ENCODE measurements at places on chromosomes 16 and 17. TPM values are rescaled to one million over a fixed set of nuclear protein-coding genes. Genes with fewer than 3 reads are reported as not detected.
A peak's percentile ranks its signal among the peaks of the same experiment; 100 is the strongest.

GRCh38 chr16:78244131-78244895 lies 144.9 kb downstream of the WWOX start:
- DNase-seq = no peak

DNA sequence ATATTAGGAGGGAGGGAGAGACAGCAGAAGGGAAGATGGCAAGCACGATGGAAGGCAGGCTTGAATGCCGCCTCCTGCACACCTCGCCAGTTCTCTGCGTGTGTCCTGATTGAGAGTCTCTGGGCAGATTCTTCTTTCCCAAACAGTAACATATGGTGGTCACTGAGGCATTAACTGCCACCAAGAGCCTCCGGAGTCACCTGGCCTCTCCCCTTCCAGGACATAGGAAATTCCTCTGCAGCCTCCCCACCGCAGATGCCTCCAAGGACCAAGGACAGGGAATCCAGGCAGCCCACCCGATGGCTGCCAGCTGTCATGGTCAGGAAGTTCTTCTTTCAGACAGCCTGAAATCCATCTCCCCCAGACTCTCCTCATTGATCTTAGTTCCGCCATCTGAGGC lies 149.3 kb downstream of the ENGASE start:
- DNase-seq = no peak

GRCh38 chr17:29747660-29748059 lies 124.9 kb upstream of the CORO6 start:
- DNase-seq = no peak

GRCh38 chr17:2312736-2313135 lies 9.0 kb downstream of the SRR start:
- no peak for DNase-seq

DNA sequence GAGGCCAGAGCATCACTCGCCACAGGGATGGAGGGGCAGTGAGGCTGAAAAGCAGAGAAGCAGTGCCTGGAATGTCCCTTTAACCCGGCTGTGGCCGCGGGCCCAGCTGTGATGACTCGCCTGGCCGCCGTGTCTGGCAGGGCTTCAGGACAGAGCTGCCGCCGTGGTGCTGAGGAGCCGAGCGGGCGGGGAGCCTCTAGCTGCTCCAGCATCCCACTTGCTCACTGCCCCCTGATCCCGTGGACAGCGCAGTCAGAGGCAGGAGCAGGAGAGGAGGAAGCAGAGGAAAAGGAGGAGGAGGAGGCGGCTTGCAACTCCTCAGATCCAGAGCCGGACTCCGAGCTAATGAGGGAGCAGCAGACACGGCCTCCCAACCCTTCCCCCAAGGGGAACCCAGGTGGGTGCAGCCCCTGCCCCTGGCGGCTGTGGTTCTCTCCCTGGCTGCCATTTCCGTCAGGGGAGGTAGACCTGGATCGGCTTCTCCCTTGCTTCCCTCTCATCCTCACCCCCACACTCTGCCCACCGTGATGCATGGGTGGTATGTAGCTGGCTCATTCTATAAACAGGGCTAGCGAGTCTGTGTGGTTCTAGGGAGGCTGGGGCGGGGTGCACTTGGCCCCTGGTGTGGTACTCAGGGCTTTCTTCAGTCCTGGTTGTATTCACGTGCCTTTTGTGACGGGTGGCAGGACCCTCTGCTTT lies 165.7 kb downstream of the CMIP start:
- no peak for DNase-seq

DNA sequence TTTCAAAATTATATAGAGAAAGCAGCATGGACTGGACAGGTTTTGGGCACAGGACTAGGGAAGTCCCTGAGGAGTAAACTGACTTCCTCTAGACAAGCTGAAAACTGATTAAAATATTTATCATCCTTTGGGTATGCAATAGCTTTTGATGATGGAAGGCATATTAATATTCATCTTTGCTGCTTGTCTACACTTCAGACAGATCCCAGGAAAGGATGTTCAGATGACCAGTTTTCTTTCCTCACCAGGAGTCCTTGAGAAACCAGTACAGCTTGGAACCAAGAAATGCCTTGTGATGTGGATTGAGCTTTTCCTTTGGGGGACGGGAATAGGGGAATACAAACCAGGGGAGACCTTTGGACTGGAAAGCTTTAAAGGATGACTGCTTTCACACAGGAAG lies 195.5 kb downstream of the FTO start:
- DNase-seq = no peak

GRCh38 chr17:31750578-31750977 lies 108.5 kb downstream of the COPRS start:
- DNase-seq = no peak

DNA sequence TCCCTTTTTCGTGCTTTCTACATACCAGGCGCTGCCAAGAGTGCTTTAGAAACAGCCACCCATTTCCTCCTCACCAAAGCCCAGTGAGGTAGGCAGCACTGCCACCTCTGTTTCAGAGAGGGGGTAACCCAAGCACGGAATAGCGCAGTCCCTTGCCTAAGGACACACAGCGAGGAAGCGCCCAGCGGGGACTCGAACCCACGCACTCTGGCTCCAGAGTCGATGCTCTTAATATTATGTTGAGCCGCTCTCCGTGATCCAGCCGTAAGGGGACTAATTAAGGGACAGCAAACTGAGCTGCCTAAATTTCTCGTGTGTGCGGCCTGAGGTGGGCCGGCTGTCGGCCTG lies 497 bp downstream of the CES1 start:
- no peak for DNase-seq

GRCh38 chr17:28267720-28268609 lies 51.0 kb upstream of the TMEM97 start:
- DNase-seq = no peak

DNA sequence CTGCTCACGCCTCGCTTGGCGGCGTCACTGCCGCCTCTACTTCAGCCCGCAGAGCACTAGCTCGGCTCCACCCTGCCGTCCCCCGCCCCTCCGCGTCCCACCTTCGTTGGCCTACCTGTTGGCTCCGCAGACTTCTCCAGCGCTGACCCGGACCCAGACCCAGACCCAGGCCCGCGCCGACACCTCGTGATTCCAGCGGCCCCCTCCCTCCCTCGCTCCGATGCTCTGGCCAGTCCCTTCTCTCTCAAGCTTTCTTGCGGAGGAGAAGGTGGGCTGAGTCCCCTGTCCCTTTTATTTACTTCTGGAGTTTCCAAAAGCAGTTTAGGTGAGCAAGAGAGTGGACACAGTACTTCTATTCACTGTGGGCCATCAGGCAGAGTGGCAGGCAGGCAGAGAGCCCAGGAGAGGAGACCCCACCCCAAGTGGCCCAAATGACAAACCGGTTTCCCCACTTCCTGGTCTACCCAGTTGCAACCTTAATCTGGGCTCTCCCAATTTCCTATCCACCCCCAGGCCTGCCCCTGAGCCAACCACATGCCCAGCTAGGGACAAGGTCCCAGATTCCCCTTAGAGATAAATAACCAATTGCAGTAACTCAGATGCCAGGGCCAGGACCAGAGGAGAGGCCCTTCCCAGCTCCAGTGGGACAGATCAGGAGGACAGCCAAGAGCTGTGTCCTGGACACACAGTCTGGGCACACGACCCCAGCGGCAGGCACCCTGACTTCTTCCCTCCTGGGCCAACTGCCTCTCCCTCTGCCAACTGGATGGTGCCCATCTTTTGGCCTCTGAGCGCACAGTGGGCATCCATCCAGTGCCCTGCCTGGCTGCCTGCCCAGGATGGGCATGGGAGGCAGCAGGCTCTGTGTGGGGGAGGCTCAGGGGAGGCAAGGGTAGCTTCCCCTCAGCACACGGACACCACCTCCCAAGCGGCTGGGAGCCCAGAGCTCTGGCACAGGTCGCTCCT lies 1.2 kb upstream of the SRCIN1 start:
- no peak for DNase-seq

DNA sequence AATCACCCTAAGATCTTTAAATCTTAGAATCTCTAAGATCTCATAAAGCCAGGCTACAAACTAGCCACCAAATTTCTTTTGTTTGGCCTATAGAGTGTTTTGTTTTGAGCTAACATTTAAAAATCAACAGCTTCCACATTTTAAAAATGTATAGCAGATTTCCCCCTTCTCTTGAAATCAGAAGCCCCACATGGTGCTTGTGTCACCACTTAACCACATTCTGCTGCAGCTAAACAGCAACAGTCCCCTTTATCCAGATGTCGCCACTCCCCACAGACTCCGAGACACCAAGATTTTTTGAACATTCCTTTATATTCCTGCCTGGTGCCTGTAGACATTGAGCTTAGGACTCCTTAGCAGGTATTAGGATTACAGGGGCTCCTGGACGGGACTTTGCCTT lies 16.0 kb downstream of the GUCY2D start:
- no peak for DNase-seq

DNA sequence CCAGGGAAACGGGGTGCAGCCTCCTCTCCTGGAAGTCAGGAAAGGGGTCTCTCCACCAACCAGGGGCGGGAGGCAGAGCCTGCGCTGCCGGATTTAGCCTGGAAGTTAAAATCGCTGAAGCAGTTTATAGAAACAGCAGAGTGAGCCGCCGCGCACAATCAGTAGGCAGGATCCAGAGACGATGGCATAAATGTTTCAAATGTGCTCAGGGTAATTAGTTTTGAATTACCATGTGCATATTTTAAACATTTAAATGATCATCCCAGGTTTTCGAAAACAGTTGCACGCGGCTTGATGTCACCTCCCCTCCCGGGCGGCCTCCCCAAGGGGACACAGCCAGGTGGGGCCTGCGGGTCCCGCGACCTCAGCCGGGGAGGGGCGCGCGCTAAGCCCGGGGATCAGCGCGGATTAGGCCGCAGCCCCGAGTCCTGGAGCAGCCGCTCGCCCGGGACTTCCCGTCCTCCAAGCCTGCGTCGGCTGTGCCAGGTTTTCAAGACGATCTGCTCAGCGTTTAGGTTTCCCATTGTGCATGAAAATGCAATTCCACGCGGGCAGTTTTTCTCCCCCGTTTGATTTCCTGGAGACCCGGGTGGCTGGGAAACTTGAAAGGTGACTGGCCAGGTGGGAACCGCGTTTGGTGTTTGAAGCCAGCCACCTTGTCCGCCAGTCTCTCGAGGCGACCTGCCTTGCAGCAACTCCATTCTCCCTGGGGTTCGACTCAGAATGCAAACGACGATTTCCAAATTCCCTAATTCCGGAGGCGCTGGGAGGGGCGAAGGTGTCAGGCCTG lies 78.3 kb downstream of the RPA1 start:
- DNase-seq = peak; percentile 28

DNA sequence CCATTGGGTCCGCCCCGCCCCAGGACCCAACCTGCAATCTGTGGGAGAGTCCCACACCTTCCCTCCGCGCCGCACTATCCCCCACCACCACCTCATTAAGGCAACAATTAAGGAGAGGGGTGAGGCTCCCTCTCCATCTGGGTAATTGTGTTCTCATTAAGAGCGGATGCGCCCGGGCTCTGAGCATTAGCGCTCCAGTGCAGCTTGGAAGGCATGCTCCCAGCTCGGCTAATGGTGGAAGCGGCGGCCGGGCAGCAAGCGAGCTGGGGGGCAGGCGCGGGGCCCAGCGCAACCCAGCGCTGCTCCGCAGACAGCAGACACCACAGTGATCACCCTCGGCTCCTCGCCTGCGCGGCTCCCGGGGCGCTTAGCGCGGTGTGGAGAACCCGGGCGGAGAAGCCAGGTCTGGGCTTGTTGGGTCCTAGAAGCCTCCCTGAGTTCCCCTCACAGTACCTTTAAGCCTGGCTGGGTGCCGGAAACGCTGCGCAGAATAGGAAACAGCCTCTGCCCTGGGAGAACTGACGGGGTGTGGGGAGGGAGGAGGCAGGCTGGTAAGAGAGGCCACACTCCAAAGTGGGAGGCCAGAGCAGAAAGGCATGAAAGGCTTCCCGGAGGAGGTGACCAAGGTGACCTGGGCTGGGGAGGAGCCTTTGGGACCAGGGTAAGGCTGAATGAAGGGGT lies 6.4 kb downstream of the CBLN1 start:
- DNase-seq = no peak

DNA sequence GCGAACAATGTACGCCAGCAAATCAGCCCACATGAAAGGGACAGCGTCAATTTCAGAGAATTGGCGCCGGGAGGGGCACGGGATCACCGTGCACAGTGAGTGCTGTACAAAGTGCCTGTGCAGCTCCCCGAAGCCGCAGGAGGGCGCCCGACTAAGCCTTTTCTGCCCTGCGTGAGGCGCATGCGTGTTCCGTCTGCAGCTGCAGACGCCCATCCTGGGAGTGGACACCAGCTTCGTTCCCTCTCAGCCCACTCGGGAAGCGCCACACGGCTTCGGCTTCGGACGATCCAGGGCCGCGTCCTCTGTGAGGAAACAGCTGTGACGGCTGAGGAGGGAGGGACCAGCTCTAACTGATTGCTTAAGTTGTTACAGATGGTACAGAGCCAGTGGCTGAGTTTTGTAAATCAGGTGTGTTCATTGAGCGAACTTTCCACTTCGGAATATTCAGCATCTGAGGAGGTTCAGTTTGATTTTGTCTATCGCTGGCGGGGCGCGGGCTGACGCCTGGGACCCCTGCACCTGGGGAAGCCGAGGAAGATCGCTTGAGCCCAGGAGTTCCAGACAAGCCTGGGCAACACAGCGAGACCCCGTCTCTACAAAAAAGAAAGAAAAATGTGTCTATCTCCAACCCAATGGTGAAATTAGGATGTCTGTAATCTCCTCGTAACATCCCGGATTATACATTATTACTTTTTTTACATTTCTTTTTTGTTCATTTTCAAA lies 15.4 kb upstream of the ZNF287 start:
- DNase-seq = peak; percentile 94

GRCh38 chr16:1170076-1170418 lies 17.1 kb downstream of the CACNA1H start:
- no peak for DNase-seq

GRCh38 chr16:57235128-57236021 lies 9.7 kb upstream of the ARL2BP start:
- no peak for DNase-seq

GRCh38 chr17:2852221-2852620 lies 56.0 kb downstream of the RAP1GAP2 start:
- DNase-seq = peak; percentile 48

GRCh38 chr17:47875011-47875985 lies 20.7 kb upstream of the SP2 start:
- DNase-seq = no peak

GRCh38 chr16:59635674-59636073 lies 901.6 kb upstream of the GOT2 start:
- no peak for DNase-seq

DNA sequence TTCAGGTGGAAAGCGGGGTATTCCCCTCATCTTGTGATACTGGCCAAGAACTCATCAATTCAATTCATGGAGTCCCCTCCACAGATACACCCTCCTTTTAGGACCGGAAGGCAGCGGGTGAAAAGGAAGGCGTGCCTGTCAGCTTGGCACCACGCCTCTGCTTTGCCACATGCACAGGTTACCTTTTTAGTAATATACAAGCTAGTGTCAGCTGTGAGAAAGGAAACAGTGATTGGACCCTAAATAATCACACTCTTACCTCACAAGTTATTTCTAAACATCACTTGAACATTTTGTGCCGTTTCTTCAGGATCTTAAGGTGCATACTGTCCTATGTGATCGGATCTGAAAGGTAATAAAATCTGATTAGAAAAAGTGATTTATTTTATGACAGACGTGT lies 15.7 kb downstream of the ZDHHC7 start:
- DNase-seq = no peak

GRCh38 chr17:61002316-61002736 lies 324.7 kb downstream of the BCAS3 start:
- no peak for DNase-seq

The KRTAP4-1 gene
- not detected for total RNA-seq

The TMC7 gene
- total RNA-seq = not detected

The PRCD gene
- 5.3 TPM for total RNA-seq

The FBRS gene
- 221 TPM for total RNA-seq

The NPW gene
- not detected for total RNA-seq

The MPV17L gene
- total RNA-seq = not detected

The CES5A gene
- total RNA-seq = not detected
